ENCODE measurements at places on chromosomes 16 and 17.

GRCh38 chr16:69859105-69859989 is 91.8 kb upstream of the CLEC18A start:
- DNase-seq = no peak

GRCh38 chr17:12759090-12759489 is 30.2 kb upstream of the ARHGAP44 start:
- DNase-seq = no peak

GRCh38 chr16:81515281-81515680 is 70.7 kb downstream of the CMIP start:
- DNase-seq = no peak

GRCh38 chr16:53901408-53901807 is 197.5 kb downstream of the FTO start:
- DNase-seq = no peak

DNA sequence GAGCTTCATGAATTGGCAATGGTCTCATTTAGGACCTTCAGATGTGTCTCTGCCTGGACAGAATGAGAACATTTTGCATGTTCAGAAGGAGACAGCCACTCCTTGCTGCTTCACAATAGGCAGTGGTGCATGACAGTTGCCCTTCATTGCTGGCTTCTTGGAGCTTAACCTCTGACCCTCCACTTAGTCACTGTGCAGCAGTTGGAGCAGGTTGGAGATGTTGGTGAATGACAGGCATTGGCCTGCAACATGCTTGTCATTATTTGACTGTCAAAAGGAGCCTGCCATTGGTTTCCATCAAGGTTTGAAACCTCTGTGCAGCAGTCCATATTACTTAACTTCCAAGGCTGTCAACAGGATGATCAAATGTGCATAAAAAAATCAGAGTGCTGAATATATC is 22.7 kb downstream of the FTO start:
- no peak for DNase-seq

DNA sequence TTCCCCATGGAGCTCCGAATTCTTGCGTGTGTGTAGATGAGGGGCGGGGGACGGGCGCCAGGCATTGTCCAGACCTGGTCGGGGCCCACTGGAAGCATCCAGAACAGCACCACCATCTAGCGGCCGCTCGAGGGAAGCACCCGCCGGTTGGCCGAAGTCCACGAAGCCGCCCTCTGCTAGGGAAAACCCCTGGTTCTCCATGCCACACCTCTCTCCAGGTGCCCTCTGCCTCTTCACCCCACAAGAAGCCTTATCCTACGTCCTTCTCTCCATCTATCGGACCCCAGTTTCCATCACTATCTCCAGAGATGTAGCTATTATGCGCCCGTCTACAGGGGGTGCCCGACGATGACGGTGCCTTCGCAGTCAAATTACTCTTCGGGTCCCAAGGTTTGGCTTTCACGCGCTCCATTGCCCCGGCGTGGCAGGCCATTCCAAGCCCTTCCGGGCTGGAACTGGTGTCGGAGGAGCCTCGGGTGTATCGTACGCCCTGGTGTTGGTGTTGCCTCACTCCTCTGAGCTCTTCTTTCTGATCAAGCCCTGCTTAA is 617 bp upstream of the SENP3 start:
- peak; percentile 83 for DNase-seq

DNA sequence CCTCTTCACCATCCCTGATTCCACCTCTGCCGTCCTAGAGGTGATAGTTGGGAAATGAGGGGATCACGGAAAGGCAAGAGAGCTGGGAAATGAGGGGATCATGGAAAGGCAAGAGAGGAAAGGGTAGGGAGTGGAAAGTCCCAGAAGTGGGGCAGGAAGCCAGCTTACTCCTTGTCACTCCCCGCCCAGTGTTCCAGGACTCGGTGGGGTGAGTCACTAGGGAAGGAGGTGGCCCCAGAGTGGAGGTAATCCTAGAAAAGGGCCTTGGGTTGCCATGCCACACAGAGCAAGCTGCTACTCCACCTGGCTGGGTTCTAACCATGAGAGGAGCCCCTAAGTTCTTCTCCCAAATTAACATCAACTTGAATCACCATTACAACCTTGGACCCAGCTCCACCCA is 14.8 kb downstream of the ALOXE3 start:
- no peak for DNase-seq

GRCh38 chr16:26281381-26282110 is 589.8 kb downstream of the HS3ST4 start:
- DNase-seq = no peak

DNA sequence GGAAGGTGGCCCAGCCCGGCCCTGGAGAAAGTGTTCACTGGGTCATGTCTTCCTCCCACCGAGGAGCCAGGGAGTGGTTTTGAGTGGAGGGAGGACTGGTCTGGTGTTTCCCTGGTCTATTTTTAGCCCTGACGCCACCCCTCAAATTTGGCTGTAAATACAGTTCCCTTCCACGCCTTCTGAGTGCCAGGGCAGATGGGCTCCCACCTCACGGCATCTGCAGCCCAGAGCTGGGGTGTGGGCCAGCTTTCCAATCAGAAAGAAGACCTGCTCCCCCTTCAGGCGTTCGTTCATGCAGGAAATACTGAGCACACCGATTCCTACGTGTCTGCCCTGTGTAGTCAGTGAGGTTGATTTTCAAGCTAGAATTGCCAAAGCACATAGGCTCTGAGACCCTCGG is 53.7 kb downstream of the SNX20 start:
- peak; percentile 27 for DNase-seq

DNA sequence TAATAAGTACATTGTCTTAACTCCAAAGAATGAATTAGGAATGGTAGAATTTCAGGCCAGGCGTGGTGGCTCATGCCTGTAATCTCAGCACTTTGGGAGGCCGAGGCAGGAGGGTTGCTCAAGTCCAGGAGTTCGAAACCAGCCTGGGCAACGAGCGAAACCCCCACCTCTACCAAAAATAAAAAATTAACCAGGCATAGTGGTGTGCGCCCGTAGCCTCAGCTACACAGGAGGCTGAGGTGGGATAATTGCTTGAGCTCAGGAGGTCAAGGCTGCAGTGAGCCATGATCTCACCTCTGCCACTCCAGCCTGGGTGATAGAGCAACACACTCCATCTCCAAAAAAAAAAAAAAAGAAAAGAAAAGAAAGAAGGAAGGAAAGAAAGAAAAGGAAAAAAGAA is 18.5 kb upstream of the BBS2 start:
- DNase-seq = no peak

GRCh38 chr16:28534542-28535373 is 4.0 kb downstream of the NUPR1 start:
- no peak for DNase-seq

Measured in stimulated activated CD4-positive, alpha-beta T cell treated with anti-CD3 and anti-CD28 coated beads, Interleukin-4, amount 100 ng/mL, for 48 hours (primary cell).